NCI-H1436 (cell line): ENCODE measurements at places on chromosomes 11 and 22.

GRCh38 chr22:32880061-32880460 lies 78.6 kb downstream of the TIMP3 start:
- DNase-seq, result no peak

GRCh38 chr11:74443071-74443864 lies 24.1 kb downstream of the KCNE3 start:
- peak; percentile 55 for DNase-seq

- DNase-seq, result peak; percentile 71
These were observed 7.6 kb upstream of the KCTD17 start for GRCh38 chr22:37043828-37044538.

- no peak for DNase-seq
These were observed 3.5 kb downstream of the CLDN5 start for GRCh38 chr22:19520566-19521305.

DNA sequence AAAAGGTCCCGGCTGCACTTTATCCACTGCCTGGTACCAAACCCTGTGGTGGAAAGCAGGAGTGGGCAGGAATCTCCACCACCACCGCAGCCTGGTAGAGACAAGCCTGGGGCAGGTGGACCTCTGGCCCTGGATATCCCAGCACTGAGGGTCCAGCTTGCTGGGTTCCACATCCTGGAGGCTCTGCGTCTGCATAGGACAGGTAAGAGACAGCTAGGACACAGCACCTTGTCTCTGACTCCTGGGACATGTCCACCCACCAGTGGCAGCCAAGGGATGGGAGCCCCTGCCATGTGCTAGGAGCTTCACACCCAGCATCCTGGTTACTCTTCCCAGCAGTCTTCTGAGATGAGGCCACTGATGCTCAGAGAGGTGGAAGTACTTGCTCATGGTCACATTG lies 105.5 kb downstream of the MYO18B start:
- DNase-seq, result no peak

- no peak for DNase-seq
These were observed 773.0 kb upstream of the LUZP2 start for GRCh38 chr11:23723861-23724260.
